SIG-M5 (cell line): ENCODE measurements at places on chromosomes 1 and 21.

GRCh38 chr1:27406362-27406680 lies 13.9 kb downstream of the GPR3 start:
- DNase-seq, result no peak

- no peak for DNase-seq
Measured at GRCh38 chr1:53087332-53088285, 25.6 kb downstream of the PODN start.

DNA sequence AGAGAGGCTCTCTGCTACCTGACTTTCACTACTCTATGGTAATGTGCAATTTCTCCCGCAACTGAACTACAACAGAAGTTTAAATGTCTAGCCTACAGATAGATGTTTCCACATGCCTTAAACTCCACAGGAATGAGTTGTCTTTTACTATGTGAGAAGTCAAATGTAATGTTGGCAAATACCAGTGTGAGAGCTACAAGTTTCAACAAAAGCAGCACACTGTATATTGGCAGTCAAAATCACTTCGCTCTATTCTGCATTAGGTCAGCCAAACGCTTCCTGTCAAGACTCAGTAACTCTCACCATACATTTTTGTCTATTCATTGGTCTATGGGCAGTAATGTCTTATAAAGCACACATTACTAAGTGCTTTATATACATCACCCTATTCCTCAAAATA lies 41.9 kb downstream of the LUZP1 start:
- DNase-seq, result no peak

- DNase-seq, result no peak
Measured at GRCh38 chr1:108592030-108592759, 32.3 kb downstream of the EEIG2 start.

GRCh38 chr1:116466810-116467557 lies 93.9 kb downstream of the ATP1A1 start:
- DNase-seq, result no peak

GRCh38 chr1:201553496-201554189 lies 14.7 kb downstream of the NAV1 start:
- no peak for DNase-seq

DNA sequence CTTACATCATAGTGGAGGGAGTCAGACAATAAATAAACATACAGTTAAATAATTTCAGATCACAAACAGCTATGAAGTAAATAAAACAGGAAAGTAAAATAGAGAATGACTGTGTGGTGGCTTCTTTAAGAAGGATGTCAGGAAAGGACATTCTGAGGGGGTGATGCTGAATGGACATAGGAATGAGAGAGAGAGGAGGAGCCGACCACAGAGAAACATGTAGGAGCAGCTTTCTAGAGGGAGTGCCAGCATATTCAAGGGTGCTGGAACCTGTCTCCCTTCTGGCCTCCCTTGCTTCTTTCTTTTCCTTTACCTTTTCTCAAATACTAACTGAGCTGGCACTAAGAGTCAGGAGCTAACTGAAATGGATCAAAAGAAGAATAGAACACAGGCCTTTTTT lies 20.5 kb upstream of the BCL10 start:
- no peak for DNase-seq

DNA sequence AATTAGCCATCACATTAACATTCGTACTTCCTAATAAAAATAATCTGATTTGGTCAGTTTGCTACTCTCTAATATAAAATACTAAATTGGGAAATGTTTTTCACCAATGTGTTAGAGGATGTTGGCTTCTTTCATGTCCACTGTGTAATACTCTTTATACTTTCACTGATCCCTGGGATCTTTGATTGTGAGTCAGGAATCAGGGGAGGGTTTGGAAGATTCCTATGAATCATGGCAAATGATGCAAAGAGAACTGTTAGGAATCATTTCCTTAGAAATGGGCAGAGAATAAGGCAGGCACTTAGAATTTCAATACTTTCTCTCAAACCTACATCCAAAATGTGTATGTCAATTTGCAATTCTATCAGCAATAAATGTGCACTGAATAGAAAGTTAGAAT lies 31.0 kb downstream of the KRTAP24-1 start:
- DNase-seq, result no peak

GRCh38 chr1:200179781-200180160 lies 152.3 kb downstream of the NR5A2 start:
- DNase-seq, result no peak

GRCh38 chr1:230310381-230311163 lies 115.6 kb downstream of the PGBD5 start:
- no peak for DNase-seq

DNA sequence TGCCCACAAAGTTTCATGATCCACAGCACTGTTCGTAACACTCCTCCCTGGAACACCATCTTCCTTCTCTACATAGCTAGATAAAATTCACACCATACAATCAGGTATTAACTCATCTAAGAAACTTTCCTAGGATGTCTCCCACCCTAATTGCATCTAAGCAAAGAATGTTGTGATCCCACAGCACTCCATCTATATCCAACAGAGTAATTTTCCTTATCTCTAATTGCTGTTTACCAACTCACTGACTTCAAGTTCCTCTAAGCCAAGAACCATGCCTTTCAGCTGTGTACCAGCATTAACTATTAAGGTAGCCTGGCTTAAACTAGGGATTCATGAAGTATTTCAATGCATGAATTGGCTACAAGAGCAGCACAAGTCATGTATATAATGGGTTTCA lies 114.2 kb downstream of the SIPA1L2 start:
- DNase-seq, result no peak

GRCh38 chr1:54460351-54460750 lies 54.2 kb upstream of the SSBP3 start:
- no peak for DNase-seq

- DNase-seq, result no peak
Measured at GRCh38 chr1:9014475-9015375, 11.5 kb downstream of the SLC2A7 start.

- no peak for DNase-seq
Measured at GRCh38 chr1:215001419-215002021, 81.0 kb upstream of the KCNK2 start.

DNA sequence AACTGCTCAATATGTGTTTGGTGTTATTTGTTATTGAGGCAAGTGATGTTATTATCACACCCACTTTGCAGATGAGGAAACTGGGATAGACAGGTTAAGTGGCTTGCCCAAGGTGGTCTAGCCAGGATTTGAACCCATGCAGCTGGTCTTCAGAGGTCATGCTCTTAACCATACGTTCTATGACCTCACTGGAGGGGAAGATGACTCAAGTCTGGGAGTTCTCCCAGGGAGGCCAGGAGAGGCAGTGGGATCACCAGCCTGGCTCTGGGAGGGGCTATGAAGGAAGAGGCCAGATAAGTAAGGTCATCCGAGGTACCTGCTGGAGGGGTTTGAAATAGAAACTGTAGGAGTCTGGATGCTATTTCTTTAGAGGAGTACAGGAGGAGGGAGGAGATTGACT lies 95.3 kb downstream of the NAV1 start:
- DNase-seq, result no peak

DNA sequence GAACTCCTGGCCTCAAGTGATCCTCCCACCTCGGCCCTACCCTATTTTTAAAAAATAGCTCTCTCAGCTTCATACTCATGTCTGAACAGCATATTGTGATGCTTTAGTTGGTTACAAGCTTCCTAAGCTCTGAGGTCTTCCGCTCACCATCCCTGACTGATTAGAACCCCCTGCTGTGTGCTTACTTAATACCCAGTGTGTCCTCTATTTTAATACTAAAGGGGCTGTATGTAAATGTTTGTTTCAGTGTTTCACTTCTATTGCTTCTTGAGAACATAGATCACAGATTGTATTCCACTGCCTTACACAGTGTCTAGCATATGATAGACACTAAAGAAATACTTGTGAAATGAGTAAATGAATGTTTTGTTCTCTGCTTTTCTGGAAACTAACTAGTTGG lies 29.8 kb downstream of the ZYG11B start:
- DNase-seq, result no peak

GRCh38 chr21:41399246-41399800 lies 26.7 kb upstream of the MX1 start:
- DNase-seq, result no peak

- DNase-seq, result no peak
Measured at GRCh38 chr1:228356897-228357680, 49.5 kb downstream of the TRIM11 start.

DNA sequence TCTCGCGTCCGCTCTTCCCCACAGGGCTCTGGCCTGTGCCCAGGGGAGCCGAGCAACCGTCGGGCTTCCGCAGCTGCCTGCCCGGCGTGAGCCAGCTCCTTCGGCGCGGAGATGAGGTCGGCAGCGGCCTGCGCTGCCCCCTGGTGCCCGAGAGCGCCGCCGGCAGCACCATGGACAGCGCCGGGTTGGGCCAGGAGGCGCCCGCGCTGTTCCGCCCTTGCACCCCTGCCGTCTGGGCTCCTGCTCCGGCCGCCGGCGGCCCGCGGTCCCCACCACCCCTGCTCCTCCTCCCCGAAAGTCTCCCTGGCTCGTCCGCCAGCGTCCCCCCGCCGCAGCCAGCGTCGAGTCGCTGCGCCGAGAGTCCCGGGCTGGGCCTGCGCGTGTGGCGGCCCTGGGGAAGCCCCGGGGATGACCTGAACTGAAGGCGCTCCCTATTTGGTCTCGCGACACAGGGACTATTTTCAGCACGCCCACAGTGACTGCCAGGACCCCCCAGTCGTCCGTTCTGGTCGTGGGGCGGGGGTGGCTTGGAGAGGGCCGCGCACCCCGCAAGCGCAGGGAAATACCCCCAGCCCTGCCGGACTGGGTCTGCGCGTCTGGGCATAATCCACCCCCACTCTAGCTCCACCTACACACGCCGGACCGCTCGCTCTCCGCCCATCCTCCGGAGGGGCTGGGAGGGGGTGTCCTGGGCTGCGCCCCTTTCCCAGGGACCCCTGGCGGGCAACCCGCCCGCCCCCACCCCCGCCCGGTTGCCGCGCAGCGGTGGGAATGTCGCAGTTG lies 1.3 kb downstream of the HES3 start:
- no peak for DNase-seq

GRCh38 chr1:168491527-168492164 lies 52.2 kb downstream of the XCL2 start:
- no peak for DNase-seq

GRCh38 chr1:243216741-243217140 lies 38.3 kb downstream of the CEP170 start:
- no peak for DNase-seq

DNA sequence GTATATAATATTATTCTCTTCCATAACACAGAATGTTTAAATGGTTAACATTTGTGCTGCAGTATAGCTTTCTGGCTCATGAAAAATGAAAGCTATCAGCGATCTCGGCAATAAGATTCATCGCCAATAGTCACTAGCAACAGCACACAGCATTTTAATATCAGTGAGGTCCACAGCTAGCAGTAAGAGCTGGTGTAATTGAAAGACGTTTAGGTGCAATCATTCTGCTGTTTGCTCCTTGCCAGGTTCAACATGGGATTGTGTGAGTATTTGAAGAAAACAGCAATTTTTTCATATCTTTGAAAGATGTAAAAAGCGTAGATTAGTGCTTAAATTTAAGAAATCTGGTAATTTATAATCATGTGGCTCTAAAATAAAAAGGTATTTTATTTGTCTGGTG lies 20.1 kb downstream of the PRKACB start:
- DNase-seq, result no peak

- no peak for DNase-seq
Measured at GRCh38 chr1:10727751-10728232, 68.7 kb downstream of the CASZ1 start.

GRCh38 chr21:28738882-28739281 lies 253.8 kb downstream of the LTN1 start:
- DNase-seq, result no peak
